ENCODE measurements at places on chromosomes 2 and 18.

DNA sequence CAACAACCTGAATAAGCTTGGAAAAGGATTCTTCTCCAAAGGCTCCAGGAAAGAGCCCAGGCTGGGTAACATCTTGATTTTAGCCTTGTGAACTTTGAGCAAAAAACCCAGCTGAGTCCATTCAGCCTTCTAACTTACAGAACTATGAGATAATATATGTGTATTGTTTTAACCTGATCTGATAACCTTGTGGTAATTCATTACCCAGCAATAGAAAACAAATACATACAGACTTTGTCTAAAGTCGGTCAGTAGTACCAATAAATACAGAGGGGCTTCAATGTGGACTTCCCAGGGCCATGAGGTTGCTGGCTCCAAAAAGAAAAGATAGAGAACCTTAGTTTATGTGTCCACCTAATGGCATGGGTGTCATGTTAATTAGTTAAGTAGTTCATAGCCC, 191.8 kb downstream of the KCNH7 start:
- DNase-seq: no peak

DNA sequence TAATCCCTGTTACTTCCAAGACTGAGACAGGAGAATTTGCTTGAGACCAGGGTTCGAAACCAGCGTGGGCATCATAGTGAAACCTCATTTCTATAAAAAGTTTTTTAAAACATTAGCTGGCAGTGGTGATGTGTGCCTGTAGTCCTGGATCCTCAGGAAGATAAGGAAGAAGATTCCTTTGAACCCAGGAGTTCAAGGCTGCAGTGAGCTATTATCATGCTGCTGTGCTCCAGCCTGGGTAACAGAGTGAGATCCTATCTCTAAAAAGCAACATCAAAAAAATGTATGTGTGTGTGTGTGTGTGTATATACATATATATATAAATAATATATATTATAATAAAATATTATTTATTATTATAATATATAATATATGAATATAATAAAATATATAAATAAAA, 1417.6 kb upstream of the CDH2 start:
- no peak for DNase-seq

DNA sequence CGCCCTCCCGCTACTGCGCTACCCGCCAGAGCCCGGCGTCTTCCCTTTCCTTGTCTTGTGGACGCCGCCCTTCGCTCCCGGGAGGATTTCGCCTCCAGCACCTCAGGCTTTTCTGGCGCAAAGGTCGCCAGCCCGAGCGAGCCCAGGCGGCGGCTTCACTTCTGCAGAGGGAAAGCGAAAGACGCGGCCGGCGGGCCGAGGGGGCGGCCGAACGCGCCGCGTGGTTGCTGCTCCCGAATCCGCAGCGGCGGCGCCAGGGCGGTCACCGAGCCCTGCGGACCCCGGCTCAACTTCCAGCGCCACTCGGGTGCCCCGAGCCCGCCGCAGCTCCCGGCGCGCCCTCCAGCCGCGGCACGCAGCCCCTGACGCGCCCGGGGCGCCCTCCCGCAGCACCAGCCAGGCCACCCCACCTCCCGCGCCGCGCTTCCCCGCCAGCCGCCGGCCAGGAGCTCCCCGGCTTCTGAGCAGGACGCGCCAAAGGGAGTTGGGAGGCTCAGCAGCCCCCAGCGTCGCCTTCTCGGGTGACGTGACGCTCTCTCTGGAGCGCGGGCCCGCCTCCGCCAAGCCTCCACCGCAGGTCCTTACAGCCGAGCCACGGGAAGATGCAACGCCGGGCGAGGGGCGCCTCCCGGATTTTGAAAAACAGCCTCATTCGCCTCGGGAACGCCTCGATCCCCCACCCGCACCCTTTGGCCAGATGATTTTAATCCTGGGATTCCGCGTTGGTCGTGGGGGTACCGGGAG, 84.9 kb upstream of the EPB41L3 start:
- DNase-seq: no peak

DNA sequence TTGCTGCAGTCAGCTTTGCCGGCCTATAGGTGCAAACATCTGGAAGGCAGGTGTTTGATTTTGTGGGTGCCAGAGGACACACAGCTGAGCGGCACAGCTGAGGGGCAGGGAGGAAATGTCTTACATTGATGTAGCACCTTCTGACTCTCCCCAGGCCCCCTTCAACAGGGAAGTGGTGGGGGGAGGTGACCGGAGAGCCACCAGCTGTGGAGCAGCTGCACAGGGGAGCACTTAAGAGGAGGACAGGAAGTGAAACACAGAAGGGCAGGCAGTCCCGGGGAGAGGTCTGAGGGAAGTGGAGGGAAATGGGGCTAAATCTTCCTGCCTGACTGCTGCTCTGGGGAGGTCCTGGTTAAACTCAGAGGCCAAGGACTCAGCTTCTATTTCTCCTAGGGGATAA, 409.1 kb downstream of the TNS1 start:
- no peak for DNase-seq

DNA sequence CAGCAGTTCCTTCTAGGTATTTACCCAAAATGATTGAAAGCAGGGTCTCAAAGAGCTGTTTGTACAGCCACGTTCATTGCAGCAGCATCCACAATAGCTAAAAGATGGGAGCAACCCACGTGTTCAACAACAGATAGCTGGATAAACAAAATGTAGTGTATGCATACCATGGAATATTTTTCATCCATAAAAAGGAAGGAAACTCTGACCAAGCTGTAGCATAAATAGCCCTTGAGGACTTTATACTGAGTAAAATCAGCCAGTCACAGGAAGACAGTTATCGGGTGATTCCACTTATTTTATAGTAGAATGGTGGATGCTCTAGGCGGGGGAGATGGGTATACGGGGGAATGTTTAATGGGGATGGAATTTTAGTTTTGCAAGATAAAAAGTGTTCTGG, 7.5 kb downstream of the TRAPPC12 start:
- no peak for DNase-seq

DNA sequence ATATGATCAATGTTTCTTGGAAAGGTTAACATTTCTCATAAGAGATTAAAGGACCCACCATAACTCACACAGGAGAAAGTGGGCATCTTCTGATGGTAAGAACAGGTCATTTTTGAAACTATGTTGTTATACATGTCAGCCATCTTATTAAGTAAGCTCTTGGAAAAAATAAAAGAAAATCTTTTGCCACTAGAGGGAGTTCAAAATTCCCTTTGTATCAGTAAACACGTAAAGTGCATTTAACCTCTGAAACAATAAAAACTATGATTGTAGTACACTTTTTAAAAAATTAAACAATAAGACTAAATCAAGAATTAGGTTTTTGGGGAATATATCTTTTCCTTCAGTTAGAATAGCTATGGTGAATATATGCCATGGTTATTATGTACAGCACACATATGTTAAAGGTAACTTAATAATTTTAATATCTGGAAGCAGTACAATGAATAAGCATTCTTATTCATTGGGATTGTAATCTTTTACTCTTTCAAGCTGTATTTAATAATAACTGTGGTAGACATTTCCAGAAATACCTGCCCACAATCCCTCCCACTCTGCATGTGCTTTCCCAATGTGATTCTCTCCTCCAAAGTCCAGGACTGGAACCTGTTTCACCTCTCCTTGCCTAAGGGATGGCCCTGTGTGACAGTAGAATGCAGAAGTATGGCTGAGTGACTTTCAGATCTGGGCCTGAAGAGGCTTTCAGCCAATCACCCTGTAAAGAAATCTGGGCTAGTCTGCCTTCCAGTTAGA, 64.2 kb downstream of the RBMS1 start:
- no peak for DNase-seq

GRCh38 chr18:36211612-36212065, 24.3 kb downstream of the MOCOS start:
- no peak for DNase-seq

GRCh38 chr2:36701391-36701795, 4.9 kb downstream of the VIT start:
- DNase-seq: no peak

DNA sequence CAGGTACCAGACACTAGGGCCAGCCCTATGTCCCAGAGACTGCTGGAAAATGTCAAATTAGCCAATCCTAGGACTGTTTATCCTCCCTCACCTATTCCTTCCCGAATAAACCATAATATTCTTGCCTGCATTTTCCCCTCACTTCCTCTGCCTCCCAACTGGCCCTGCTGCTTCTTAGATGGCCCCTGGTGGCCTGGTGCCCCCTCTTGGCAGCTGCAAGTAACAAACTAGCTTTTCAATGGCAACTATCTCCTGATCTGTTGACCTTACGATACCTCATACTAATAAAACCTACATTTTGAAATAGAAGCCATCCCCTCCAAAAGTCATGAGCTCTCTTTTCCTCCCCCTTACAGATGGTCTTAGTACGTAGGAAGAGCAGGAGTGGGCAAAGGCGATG, 132.0 kb downstream of the ALPK2 start:
- DNase-seq: no peak

GRCh38 chr2:88813612-88814011, 122.1 kb downstream of the RPIA start:
- no peak for DNase-seq

DNA sequence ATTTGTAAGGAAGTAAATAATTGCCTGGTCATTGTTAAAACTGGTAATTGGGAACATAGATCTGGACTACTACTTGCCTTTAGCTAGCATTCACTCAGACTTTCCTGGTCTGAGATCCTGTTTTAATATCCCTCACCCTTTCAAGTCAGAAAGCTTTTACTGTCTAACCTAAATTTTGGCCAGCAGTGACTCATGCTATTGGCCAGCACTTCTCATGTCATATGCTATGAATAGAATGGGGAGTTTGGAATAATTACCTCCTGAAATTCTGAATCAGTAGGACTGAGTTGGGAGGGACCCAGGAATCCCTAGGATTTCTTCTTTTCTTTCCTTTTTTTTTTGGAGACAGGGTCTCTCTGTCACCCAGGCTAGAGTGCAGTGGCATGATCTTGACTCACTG, 19.3 kb downstream of the STK36 start:
- no peak for DNase-seq

DNA sequence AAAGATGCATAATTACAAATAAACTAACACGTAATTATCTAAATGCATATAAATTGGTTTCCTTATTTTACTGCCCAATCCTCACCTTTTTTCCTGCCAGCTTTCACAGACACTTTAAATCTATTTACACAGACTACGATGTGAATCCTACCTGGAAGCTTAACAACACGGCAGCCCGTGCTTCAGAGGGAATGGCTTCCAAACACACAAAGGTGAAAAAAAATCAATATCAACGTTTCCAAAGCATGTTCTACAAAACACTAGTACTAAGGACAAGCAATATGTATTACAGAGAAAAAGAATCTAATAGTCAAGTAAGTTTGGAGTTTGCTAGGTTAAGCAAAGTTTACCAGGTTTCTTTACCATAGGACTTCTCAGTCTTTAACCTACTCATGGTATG, 4.4 kb downstream of the MAP4K3 start:
- DNase-seq: no peak

- no peak for DNase-seq
These were observed 191.4 kb downstream of the TMEM163 start for GRCh38 chr2:134527381-134527780.

DNA sequence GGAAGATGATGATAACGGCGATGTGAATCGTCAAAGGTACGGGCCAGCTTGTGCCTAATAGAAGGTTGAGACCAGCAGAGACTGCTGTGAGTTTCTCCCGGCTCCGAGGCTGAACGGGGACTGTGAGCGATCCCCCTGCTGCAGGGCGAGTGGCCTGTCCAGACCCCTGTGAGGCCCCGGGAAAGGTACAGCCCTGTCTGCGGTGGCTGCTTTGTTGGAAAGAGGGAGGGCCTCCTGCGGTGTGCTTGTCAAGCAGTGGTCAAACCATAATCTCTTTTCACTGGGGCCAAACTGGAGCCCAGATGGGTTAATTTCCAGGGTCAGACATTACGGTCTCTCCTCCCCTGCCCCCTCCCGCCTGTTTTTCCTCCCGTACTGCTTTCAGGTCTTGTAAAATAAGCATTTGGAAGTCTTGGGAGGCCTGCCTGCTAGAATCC, 3.0 kb downstream of the FZD7 start:
- DNase-seq: no peak

DNA sequence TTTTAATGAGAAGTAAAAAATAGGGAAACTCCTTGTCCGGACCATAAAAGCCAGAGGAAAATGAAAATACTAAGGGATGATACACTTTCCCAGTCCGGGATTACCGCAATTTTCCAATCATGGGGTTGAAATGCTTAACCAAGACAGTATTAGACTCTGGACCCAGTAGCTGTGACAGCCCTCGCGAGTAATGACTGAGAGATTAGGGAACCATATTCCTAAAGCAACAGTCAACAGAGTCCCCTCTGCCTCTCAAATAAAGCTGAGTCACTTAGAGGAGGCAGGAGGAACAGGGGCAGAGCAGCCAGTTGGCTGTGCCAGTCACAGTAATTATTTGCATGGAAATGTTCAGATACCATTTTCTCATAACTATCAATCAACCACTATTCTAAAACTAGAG, 34.8 kb downstream of the GPATCH11 start:
- DNase-seq: no peak

DNA sequence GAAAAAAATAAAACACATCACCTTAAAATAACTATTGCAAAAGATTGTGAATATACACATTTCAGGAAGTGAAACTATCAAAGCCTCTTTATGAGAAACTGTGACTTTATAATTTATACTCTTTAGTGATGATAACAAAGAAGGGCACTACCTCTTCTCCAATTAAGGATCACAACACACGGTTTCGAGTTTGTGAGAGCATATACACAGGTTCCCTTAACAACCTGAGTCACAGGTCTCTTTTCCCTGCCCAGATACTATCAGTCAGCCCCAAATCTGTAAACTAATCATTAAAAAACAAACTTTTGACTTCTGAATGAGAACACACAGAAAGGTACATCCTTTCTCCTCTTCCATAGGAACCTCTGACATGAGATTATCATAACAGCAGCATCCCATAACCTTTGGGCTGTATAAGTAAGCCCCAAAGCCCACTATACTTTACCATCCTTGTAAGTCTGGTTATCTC, 44.9 kb downstream of the PTPN2 start:
- peak; percentile 65 for DNase-seq

DNA sequence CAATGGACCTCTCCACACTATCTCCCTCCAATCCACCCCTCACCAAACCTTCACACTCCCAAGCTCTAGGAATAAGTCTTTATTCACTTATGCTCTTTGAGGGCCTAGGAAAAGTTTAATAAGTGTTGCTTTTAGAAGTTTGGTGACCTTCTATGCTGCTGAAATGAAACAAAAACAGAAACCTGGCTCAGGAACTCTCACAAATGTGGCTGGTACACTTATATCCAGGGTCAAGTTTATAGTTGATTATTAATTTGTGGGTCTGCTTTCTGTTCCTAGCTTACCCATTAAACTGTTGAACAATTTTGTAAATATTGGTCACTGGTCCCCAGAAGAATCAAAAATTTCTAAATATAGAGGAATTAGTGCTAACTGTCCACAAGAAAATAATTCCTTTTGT, 14.2 kb upstream of the ANKRD44 start:
- DNase-seq: no peak

DNA sequence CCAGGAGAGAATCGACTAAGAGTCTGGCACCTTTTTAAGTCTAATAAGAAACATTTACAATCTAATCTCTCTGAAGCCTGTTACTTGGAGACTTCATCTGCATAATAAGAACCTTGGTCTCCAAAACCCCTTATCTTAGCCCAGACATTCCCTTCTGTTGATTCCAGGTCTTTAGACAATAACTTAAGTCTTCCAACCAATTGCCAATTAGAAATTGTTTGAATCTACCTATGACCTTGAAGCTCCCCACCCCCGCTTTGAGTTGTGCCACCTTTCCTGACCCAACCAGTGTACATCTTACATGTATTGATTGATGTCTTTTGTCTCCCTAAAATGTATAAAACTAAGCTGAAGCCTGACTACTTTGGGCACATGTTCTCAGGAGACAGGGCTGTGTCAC, 49.5 kb upstream of the DTNA start:
- DNase-seq: no peak

- DNase-seq: no peak
These were observed 35.4 kb upstream of the REEP1 start for GRCh38 chr2:86372641-86373502.

- DNase-seq: no peak
These were observed 134.3 kb downstream of the TDRD15 start for GRCh38 chr2:21258082-21258481.

Data from CD4-positive, alpha-beta T cell treated with Interleukin-4 for 1 hour (primary cell).